ENCODE measurements at places on chromosomes 4 and X.

- no peak for DNase-seq
These were observed 14.4 kb downstream of the MCUB start for GRCh38 chr4:109574443-109574850.

DNA sequence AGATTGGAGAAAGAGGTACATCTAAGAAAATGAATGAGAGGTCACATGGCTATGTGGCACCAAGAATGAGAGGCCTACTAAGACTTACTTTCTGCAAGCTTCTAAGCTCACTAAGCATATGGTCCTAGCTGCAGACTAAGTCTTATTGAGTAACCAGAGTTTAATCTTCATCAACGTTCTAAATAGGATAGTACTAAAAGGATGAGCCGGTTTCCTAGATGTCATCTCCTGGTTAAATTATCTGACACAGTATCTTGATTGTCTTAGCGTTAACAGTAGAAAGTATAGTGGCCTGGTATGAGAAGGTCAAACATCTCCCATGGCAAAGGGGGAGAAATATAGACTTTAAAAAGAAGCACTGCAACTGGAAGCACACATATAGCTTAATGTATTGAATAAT lies 448.1 kb downstream of the PDGFC start:
- DNase-seq: no peak

GRCh38 chr4:91471280-91471679 lies 832.5 kb upstream of the GRID2 start:
- DNase-seq: no peak

DNA sequence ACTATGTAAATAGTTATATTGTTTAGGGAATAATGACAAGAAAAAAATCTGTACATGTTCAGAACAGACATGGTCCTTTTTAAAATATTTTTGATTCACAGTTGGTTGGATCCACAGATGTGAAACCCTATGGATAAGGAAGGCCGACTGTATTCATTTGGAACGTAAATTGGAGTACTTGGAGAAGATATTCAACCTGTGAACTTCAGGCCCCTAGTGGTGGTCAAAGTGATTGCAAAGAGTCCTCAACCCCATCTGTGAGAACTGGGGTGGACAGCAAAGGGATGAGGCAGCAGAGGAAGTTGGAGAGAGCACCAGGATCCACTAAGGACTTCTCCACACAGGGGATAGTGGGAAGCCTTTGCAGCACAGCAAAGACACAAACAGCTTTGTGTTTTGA lies 6.2 kb upstream of the CXCL13 start:
- no peak for DNase-seq

DNA sequence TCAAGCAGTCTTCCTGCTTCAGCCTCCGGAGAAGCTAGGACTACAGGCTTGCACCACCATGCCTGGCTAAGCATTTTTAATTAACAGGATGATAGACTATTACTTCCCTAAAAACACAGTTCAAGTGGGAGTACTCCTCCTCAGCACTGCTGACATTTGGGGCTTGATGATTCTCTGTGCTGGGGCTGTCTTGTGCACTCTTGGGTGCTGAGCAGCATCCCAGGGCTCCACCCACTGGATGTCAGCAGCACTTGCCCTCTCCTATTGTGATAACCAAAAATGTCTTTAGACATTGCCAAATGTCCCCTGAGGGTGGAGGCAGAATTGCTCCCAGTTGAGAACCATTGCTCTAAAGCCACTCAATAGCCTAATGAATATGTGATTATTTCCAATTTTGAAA lies 60.4 kb downstream of the CLCN4 start:
- DNase-seq: no peak

- no peak for DNase-seq
These were observed 57.7 kb downstream of the HPGDS start for GRCh38 chr4:94284889-94285288.

- no peak for DNase-seq
These were observed 87.0 kb downstream of the AFAP1 start for GRCh38 chr4:7852568-7853185.
